8988T (cell line): ENCODE measurements at places on chromosomes 3 and 15.

- DNase-seq = no peak
Measured at GRCh38 chr15:101358895-101359294, 63.8 kb upstream of the SNRPA1 start.

GRCh38 chr3:144270100-144270499 is 298.5 kb downstream of the DIPK2A start:
- no peak for DNase-seq

- no peak for DNase-seq
Measured at GRCh38 chr15:87777054-87777561, 479.4 kb downstream of the NTRK3 start.

DNA sequence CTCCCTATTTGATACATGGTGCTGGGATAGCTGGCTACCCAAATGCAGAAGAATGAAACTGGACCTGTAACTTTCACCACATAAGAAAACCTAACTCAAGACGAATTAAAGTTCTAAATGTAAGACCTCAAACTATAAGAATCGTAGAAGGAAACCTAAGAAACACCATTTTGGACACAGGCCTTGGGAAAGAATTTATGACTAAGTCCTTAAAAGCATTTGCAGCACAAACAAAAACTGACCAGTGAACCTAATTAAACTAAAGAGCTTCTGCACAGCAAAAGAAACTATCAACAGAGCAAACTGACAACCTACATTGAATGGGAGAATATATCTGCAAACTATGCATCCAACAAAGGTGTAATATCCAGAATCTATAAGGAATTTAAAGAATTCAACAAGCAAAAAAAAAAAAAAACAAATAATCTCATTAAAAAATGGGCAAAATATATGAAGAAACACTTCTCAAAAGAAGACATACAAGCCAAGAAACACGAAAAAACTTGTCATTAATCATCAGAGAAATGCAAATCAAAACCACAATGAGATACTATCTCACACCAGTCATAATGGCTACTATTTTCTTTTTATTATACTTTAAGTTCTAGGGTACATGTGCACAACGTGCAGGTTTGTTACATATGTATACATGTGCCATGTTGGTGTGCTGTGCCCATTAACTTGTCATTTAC is 37.0 kb downstream of the HDGFL3 start:
- no peak for DNase-seq

GRCh38 chr3:57060089-57060821 is at the start of gene SPATA12:
Gene SPATA12 (plus strand): TSS chr3:57060664. CDS start chr3:57073695, 13,031 bp downstream.
- DNase-seq = peak; percentile 91

- no peak for DNase-seq
Measured at GRCh38 chr3:159800434-159801155, 188.0 kb upstream of the IL12A start.

GRCh38 chr3:29718661-29719065 is 437.8 kb downstream of the RBMS3 start:
- no peak for DNase-seq

DNA sequence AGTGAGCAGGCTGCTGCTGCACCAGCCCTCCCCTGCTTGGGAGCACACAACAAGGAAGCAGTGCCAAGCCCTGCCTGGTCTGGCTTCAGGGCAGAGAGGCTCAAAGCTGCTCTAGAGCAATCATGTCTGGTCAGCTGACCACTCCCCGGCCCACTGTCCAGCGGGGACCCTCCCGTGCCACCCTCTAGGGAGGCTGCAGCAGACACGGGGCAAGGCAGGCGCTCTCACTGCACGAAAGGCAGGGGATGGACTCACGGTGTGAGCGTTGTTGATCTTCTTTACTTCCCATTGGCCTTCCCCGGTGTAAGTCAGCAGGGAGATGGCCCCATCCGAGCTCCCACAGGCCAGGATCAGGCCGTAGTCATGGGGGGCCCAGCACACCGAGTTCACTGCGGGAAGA is 9.2 kb downstream of the SEC13 start:
- no peak for DNase-seq

- no peak for DNase-seq
Measured at GRCh38 chr15:61415617-61416120, 186.6 kb upstream of the RORA start.

- DNase-seq = no peak
Measured at GRCh38 chr15:61309031-61309511, 80.0 kb upstream of the RORA start.

DNA sequence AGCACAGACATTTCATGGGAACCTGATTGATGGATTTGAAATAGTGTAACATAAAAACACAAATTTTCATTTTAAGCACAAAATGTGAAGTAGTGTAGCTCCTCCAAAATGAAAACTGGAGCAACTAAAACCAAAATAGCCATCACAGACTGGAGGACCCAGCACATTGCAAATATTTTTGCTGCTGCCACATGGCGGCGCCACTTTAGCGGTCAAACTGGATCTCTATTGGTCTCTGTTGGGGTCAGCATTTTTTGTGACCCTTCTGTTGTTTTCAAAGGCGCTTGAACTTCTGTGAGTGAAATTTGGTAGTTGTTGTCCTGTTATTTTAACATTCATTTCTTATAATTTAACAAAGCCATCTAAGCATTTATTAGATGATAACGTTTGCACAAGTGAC is 259.9 kb downstream of the IL20RB start:
- DNase-seq = no peak

- DNase-seq = no peak
Measured at GRCh38 chr3:119304201-119304713, 10.1 kb downstream of the ARHGAP31 start.

DNA sequence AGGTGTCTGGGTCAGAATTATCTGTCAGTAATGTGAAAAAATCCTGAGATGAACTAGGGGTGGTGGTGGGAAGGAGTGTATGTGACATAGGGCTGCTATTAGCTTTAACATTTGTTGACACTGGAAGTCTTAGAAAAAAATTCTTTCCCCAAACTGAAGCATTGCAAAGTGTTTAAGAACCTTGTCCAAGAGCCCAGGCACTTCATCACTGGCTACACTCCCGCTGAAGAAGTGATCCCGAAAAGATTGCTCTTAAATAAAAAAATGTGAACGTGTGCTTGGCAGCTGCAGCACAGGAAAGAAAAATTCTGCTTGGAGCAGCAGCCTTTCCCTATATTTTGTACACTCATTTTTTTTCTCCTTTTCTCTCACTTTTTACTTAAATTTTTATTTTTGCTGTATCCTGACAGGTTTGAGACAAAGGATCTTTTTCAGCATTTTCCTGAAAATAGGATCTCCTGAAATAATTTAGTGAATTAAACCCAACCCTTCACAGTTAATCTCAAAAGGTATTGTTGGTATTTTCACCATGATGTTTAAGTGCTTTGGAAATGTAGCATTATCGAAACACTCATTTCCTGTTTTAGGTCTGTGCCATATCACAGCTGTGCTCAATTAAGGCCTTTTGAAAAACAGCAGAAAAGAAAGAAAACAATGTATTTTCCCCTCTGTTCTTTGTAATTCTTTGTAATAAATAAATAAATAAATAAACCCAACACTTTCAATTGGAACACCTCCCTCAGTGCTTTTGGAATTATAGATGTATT is 477.6 kb downstream of the ZNF385D start:
- DNase-seq = no peak

GRCh38 chr3:18657858-18658820 is 233.0 kb upstream of the SATB1 start:
- DNase-seq = no peak

- no peak for DNase-seq
Measured at GRCh38 chr15:89367485-89368451, 33.1 kb upstream of the POLG start.

GRCh38 chr3:182133752-182134151 is 422.0 kb downstream of the SOX2 start:
- no peak for DNase-seq

DNA sequence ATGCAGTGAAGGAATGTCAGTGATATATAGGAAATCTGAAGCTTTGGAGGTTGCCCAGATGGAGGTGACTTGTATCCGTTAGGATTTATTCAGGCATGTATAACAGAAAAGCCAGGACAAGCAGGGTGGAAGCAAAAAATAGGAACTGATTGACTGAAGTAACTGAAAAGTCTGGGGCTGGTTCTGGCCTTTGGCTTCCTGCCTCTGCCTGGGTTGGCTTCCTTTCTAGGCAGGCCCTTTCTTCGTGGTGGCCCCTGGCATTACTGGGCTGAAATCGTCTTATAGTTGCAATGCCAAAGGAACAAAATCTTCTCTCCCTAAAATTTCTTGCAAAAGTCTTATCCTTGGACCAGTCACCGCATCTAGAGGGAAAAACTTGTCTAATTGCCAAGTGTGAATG is 386.1 kb downstream of the PTPRG start:
- no peak for DNase-seq

DNA sequence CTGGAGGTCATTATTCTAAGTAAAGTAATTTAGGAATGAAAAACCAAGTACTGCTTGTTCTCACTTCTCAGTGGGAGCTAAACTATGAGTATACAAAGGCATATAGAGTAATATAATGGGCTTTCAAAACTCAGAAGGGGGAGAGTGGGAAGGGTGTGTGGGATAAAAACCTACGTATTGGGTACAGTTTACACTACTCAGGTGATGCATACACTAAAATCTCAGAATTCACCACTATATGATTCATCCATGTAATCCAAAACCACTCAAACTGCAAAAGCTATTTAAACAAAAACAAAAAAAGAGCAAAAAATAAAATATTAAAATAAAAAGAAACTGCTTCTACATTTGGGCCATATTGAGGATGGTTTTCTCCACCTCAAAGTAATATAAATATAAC is 623.3 kb downstream of the NSUN3 start:
- no peak for DNase-seq

- DNase-seq = no peak
Measured at GRCh38 chr3:102156426-102156825, 278.4 kb upstream of the ZPLD1 start.

GRCh38 chr3:30233913-30234646 is 372.3 kb upstream of the TGFBR2 start:
- no peak for DNase-seq

DNA sequence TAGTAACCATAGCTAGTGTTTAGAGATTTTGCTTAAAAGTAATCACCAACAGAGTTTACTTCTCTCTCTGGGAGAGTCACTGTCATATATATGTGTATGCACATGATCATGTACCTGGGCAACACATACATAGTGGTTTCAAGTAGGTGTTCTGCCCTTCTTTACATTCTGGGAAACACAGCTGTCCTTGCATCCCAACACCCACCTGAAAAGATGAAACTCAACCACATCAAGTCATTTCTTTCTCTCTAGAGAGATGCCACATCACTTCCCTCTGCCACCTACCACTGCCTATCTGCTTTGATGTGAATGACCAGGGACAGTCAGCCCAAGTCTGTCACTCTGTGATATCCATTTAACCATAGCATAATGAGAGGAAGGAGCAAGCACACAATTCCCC is 155.8 kb upstream of the GADL1 start:
- DNase-seq = no peak

- no peak for DNase-seq
Measured at GRCh38 chr3:100963041-100963440, 30.2 kb downstream of the ABI3BP start.

GRCh38 chr15:94494732-94495131 is 263.4 kb downstream of the MCTP2 start:
- DNase-seq = no peak

DNA sequence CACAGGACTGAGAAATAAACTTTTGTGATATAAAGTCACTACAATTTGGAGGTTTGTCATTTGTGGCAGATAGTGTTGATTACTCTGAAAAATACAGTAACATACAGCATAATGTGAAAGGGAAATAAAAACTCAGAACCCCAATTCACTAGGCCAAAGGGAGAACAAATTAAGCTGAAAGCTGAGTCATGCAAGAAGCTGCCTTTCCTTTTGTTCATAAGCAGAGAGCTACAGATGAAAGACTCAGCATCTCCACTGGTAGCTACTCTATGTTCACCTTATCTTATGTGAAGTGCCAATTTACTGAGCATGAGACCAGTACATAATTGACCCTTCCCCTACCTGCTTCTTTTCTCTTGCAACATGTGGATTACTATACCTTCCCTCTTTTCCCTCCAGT is 19.3 kb upstream of the SLTM start:
- no peak for DNase-seq

GRCh38 chr15:95019907-95020306 is 788.5 kb downstream of the MCTP2 start:
- DNase-seq = no peak

GRCh38 chr3:10627884-10628572 is 122.6 kb upstream of the ATP2B2 start:
- no peak for DNase-seq

DNA sequence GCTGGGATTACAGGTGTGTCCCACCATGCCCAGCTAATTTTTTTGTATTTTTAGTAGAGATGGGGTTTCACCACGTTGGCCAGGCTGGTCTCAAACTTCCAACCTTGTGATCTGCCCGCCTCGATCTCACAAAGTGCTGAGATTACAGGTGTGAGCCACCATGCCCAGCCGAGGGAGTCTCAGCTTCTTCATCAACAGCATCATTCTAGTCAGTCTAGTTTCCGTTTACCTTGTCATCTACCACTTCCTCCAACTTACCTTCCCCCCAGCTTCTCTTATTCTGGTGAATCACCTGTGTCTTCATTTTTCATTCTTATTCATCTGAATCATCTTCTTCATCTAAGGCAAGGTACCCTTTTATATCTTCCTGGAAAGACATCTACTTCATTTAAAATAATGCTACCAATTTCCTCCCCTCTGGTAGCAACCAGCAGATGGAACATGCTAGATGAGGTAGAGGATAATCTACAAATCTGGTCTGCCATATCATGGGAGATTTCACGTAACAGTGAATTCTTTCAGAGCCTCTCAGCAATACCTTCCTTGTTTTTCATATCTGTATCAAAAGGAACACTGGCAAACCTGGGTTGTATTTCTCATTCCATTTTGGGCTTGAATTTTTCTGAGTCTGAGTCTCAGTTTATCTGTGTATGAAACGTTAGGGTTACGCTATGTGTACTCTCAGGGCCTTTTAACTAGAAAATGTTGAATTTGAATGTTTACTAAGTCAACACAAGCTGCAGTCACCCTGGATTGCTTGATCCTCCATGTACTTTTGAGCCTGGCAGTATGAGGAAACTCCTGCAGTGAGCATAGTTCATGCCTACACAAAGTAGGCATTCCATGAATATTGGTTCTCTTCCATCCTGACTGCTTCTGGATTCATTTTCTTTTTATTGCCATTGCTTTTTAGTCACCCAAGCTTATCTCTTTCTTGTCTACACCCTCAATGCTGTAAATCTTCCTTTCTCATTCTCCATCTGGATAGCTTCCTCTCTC is 16.8 kb downstream of the LPP start:
- DNase-seq = no peak
